ENCODE measurements at places on chromosomes 13 and 19.

- no peak for DNase-seq
These were observed 345.8 kb downstream of the KLF5 start for GRCh38 chr13:73404581-73404980.

DNA sequence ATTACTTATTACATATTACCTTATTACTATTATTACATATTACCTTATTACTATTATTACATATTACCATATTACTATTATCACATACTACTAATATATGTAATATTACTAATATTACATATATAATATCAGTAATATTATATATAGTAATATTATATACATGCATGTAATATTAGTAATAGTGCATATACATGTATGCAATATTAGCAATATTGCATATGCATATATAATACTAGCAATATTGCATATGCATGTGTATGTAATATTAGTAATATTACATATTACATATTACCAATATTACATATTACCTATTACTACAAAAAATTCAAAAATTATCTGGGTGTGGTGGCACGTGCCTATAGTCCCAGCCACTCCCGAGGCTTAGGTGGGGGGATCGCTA lies 22.4 kb downstream of the PDE4A start:
- DNase-seq = no peak

DNA sequence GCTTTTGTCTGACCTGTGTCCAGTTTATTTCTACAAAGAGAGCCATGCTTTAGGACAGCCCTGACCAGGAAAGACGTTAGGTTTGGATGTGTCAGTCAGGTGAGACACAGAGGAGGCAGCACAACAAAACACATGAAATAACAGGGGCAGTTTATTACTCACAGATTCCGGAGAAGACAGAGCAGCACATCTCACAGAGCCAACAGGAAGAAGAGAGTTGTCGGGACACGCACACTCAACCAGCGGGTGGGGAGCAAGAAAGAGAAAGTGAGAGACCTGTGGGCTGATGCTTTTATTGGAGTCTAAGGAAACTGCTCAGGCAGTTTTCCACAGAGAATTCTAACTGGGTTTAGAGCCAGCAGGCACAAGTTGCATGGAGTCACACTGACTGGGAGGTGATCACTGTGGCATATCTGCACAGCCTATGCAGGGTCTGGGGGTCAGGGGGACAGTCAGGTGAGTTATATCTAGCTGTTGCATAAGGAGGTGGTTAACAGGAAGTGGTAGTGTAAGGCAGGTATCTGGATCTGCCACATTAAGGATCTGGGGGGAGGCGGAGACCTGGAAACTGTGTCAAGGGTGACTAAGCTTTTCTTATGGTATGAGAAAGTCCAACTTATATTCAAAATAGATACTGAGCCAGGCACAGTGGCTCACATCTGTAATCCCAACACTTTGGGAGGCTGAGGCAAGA lies 24.1 kb upstream of the CEACAM20 start:
- DNase-seq = no peak

GRCh38 chr13:71515744-71516038 lies 351.3 kb downstream of the DACH1 start:
- DNase-seq = no peak

- DNase-seq = peak; percentile 100
These were observed 24.3 kb upstream of the MYDGF start for GRCh38 chr19:4694211-4694987.

GRCh38 chr13:42412812-42413483 lies 141.0 kb downstream of the AKAP11 start:
- DNase-seq = no peak

- peak; percentile 88 for DNase-seq
These were observed 32.7 kb upstream of the ZNF254 start for GRCh38 chr19:24054044-24054935.

GRCh38 chr13:28094306-28094705 lies 6.1 kb downstream of the FLT3 start:
- no peak for DNase-seq

DNA sequence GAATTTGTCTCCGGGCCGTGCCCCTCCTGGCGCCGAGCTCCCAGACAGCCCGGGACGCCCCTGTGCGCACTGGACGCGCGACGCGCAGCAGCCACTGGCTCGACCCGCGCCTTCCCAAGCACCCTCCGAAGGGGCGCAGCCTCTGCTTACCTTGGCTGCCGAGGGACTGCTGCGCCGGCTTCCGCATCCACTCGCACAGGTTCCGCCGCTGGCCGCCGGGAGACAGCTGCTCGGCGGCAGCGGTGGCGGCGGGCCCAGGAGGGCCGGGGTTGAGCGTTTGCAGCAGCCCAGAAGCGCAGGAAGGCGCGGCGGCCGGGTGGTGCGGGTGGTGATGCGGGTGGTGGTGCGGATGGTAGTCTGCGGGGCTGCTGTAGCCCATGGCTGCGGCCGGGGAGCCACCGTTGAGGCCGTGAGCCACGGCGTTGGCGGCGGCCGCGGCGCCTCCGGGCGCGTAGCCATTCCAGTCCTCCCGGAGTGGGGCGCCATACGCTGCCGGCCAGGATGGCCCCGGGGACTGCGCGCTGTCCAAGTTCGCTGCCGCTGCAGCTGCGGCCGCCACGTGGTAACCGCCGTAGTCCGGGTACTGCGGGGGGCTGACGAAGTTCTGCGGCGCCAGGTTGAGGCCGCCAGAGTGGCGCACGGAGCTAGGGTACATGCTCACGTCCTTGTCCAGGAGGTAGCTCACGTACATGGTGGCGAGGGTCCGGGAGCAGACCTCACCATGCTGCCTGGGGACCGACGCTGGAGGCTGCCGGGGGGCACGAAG lies 616 bp downstream of the CDX2 start:
- peak; percentile 58 for DNase-seq

DNA sequence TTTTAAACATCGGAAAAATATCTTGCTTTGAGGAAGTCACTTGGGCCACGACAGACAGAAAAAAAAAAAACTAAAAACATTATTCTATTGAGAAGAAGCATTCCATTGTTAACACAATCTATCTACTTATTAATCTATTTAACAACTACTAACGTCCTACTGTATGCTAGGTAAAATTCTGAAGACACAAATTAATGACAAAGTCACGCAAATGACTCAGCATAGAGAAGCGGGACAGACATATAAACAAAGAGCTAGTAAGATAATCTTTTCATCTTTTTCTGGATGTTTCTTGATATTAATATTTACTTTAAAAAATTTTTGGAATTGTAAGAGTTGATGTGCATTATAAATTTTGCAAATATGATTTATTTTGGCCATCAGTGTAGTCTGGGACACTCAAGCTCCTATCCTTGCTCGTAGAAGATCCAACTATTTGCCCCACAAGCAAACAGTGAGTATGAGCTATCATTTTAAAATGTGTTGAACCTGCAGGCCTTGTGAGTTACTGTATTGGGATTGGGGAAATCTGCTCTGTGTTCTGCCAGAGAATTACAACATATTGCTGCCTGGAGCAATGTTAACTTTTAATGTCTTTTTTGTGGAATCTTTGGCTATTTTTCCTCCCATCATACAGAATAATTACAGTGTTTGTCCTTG lies 109.1 kb downstream of the PCDH9 start:
- no peak for DNase-seq

- no peak for DNase-seq
These were observed 607.6 kb downstream of the SLITRK1 start for GRCh38 chr13:83274679-83275078.

- DNase-seq = no peak
These were observed 411 bp upstream of the KLK15 start for GRCh38 chr19:50833802-50834167.

GRCh38 chr13:107203146-107203847 lies 635.4 kb upstream of the ARGLU1 start:
- peak; percentile 45 for DNase-seq

DNA sequence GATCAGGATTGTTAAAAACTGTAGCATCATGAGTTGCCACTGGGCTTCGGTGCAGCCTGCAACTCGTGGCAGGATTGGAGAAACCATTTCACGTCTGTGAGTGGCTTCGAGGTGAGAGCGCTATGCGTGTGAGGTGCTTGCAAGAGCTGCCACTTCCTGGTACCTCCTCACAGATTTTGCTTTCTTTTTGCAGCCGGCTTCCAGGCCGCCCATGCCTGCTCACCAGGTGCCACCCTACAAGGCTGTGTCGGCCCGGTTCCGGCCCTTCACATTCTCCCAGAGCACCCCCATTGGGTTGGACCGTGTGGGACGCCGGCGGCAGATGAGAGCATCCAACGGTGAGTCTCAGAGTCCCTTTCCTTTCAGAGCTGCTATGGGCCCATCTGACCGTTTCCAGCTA lies 57.9 kb upstream of the C1QTNF9 start:
- DNase-seq = no peak

GRCh38 chr19:4443966-4444764 lies 13.4 kb downstream of the UBXN6 start:
- no peak for DNase-seq

DNA sequence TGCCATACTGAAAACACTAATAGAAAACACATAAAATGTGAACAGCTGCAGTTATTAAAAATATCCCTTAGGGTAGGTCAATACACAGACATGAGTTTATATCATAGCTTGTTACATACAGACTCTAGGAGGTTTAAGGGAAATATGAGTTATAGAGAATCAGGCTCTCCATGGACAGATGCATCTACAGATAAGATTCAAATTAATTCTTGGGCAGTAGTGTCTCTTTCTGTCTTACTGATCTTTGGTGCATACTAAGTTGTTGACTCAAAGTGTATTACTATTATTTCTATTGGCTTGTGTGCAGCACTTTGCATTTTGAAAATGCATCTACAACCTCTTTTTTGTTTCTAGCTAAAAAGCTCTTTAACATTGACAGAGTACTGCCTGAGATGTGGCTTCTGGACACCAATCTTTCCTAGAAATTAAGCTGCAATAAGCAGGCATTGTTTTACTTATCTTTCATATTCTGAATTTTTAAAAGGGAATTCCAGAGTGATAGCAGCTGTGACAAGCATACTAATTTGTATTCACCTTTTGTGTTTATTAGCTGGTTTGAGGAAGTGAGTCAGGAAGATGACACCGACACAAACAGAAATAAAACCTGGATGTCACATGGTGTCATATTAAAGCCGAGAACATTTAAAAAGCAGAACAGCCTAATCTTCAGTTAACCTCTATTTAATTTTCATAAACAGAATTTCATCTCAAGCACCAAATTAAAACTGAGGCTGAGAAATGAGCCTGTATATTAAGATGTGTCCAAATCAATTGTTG lies 399.0 kb downstream of the PCDH9 start:
- DNase-seq = no peak

DNA sequence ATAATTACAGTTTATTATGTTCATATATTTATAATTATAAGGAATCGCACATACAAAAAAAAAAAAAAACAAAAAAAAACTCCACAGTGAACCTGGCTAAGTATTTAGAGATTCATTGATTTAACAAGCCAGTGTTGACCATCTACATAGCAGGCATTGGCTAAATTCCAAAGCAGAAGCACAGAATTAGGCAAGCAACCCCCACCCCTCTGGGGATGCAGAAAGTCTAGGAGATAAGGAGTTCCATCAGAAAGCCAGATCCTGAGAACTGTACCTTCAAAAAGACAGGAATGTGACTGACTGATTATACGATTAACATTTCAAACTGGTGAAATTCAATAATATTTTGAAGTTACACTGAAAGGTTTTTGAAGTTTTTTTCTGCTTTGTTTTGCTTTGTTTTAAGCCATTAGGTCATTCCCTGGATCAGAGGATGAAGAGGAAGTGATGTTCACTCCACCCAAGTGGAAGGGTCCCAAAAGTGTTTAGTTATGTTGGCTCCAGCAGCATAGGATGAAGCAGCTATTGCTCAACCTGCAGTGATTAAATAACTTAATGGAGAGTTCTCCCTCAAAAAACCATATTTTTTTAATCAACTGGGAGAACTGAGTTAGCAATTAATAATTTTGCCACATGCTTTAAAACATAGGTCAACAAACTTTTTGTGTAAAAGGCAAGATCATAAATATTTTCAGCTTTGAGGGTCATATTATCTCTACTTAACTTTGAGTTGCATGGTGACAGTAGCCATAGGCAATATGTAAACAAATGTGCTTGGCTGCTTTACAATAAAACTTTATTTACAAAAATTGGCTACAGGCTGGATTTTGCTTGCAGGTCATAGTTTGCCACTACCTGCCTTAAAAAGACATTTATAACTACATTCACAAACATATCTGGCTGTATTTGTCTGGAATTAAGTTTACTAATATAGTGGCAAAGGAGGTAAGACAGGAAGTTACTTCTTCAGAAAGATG lies 49.6 kb downstream of the DOCK9 start:
- DNase-seq = no peak

GRCh38 chr13:71536201-71536600 lies 330.8 kb downstream of the DACH1 start:
- DNase-seq = no peak

DNA sequence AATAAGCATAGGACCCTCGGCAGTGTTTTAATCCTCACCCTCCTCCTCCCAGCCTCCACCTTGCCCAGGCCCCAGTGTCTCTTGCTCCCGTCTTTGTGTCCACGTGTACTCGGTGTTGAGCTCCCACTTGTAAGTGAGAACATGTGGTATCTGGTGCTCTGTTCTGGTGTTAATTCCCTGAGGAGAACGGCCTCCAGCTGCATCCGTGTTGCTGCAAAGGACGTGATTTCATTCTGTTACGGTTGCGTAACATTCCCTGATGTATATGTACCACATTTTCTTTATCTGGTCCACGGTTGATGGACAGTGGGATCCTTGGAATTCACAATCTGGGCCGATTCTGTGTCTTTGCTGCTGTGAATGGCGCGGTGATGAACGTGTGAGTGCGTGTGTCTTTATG lies 44.7 kb upstream of the TFDP1 start:
- no peak for DNase-seq

GRCh38 chr13:28624707-28625432 lies 34.1 kb upstream of the POMP start:
- no peak for DNase-seq

GRCh38 chr19:41554907-41555306 lies 21.1 kb upstream of the CEACAM21 start:
- DNase-seq = no peak

DNA sequence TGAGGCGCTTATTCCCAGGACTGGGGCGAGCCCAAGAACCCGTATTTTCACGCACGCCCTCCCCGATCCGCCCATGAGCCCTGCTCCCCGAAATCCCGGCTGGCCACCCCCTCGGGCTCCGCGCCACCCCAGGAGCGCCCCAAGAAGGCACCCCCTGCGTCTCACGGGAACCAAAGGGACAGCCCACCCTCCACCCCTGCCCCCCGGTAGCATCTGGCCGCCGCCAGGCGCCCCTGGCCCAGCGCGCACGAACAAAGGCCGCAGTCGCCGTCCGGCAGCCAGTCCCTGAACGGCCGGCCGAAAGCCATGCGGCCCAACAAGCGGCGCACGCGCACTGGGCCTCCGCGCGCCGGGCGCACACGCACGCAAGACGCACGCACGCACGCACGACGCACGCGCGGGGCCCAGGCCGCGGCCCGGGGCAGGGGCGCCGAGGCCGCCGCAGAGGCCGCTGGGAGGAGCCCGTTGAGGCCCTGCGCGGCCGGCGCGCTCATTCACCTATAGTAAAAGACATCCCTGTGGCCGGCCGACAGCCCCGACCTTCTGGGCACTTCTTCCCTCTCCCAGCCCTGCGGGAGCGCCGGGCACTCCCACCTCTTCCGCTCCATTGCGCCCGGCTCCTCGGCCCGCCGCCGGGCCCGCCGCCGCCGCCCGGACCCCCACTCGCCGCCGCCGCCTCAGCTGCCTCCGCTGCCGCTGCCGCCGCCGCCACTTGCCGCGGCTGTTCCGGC lies 476 bp downstream of the MBD3 start:
- peak; percentile 91 for DNase-seq
